ENCODE measurements at places on chromosomes 7 and 10.

DNA sequence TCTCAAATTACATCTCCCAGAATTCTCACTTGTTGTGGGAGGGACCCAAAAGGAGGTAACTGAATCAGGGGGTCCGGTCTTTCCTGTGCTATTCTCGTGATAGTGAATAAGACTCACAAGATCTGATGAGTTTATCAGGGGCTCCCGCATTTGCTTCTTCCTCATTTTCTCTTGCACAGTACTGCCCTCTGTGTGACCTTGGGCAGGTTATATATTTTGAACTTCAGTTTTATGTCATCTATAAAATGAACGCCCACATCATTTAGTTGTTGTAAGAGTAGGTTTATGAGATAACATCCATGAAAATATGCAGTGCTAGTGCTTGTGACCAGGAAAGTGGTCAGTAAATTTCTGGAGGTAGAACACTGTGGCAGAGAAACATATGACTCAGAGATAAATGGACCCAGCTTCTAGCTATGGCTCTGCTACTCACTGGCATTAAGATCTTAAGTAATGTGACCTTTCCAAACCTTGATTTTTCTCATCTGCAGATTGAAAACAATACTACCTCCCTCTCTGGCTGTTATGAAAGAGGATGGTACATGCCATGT lies 44.3 kb downstream of the SCRN1 start:
- no peak for DNase-seq

DNA sequence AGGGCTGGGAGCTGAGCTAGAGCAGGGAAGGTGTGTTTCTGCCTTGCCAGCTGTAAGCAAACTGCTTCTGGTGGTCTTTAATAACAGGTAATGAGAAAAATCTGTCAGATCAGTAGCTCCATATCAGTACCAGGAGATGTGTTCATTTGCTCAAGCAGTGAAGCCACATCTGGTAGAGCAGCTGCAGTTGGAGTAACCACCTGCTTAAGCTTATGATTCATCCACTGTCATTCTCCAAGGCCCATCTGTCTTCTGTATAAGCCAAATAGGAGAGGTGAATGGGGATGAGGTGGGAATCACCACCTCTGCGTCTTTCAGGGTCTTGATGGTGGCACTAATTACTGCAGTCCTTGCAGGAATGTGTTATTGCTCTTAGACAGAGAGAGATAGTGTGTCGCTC lies 18.4 kb upstream of the COBL start:
- DNase-seq = no peak

GRCh38 chr7:99340659-99341058 lies 15.0 kb downstream of the ARPC1A start:
- DNase-seq = no peak

DNA sequence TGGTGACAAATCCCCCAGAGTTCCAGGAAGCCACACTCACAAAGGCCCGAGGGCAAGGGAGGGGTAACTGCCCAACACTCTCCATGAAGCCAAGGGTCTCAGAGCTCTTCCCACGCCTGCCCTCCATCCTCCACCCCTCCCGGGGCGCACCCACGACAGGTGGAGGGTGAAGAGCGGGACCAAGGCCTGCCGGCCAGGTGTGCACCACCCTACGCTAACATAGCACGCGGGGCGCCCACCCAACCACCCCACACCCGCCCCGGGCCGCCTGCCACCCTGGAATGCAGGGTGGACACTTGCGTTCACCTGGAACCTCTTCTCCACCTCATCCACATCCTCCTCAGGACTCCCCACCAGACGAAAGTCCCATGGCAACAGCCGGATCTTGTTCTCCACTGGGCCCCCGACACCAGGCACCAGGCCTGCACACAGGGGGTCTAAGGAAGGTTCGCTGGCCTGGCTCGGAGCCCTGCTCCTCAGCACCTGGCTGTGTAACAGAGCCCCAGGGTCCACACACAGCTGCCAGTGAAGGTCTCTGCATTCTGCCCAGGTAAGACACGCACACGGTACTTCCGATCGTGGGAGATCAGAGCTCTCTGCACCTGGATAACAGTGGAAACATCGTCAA lies 32.7 kb downstream of the MAD1L1 start:
- DNase-seq = no peak

DNA sequence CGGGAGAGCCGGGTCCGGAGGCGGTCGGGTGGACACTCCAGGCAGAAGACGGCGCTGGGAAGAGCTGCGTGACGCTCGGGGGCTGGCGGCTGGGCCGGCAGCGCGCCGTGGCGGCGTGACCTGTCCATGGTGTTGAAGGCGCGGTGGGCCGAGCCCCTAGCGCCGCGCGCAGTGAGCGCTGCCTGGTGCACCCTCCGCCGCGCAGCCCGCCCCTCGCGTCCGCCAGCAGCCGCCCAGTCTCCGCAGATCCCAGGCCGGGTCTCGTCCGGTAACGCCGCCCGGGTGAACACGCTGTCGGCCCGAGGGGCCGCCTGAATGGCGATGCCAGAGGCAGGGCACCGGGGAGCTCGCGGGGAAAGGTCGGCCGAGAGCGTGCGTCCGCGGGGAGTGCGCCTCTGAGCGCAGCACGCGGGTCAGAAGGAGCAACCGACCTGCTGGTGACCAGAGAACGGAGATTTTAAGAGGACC lies 657 bp upstream of the TMEM178B start:
- DNase-seq = peak; percentile 42

DNA sequence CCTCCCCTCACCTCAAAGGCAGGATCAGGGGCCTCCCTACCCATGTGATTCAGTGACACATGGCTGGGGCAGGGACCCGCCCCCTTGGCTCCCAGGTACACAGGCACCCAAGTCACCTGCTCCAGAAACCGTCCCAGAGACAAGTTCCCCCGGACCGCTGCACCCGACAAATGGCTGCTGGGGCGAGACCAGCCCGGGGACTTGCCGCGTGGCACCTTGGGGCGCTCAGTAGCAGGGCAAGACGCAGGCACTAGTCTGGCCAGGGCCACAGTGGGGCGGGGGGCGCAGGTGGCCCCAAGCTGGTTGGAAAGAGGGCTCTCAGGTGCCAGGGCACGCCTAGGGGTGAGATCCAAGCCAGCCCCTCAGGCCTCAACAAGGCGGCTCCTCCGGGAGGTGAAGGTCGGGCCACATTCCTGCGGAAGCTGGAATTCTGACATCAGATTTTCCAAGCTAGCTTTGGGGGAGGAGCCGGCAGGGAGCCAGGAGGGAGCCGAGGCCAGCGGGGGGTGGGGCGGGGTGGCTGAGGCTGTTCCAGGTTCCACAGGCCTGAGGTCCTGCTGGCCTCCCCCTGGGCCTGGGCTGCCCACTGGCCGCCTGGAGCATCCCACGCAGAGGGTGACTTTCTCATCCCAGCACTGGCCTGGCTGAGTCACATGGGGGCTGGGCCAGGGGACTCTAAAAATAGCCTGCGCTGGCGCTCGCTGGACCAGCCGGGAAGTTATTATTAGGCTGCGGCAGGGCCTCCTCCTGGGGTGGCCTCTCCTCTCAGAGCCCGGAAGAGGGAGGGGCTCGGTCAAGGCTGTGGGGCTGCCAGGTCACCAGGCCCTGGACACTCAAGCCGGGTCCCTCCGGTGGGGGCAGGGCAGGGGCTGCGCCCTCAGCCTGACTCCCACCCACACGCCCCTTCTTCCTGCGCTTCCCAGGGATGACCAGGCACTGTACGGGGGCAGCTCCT lies 20.5 kb upstream of the INPP5A start:
- peak; percentile 95 for DNase-seq

DNA sequence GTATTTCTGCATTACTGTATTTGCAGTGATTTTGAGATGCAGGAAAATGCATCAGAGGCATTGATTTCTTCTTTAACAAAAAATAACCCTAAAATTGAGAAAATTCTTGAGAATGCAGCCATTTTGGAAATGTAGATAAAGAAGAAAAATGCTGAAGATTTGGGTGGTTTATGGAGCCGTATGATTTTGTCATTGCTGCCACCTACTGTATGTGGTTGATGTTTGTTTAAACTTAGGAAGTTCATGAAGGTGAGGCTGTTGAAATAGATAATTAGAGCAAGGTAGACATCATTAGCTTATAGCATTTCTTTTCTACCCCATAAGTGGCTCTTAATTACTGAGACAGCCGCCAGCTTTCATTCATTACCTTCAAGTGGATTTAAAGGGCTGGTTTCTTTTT lies 92.1 kb upstream of the SAMD8 start:
- peak; percentile 9 for DNase-seq

GRCh38 chr7:99679032-99679399 lies 780 bp downstream of the CYP3A5 start:
- peak; percentile 7 for DNase-seq

DNA sequence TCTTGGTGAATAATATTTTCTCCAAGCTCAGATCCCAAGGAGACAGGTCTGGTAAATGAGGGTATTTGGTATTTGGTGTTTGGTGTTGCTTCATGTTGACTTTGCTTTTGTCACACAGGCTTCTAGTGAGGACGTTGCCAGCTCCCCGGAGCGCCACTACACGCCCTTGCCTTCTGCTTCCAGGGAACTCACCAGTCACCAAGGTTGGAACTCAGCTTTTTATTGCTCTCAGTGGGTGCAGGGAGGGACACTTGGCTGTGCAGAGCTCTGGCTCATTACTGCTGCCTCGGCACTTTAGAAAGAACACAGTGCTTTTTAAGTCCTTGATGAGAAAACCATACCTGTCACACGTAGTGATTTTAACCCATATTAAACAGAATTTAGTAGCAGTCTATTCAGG lies 892.9 kb downstream of the LRMDA start:
- no peak for DNase-seq

DNA sequence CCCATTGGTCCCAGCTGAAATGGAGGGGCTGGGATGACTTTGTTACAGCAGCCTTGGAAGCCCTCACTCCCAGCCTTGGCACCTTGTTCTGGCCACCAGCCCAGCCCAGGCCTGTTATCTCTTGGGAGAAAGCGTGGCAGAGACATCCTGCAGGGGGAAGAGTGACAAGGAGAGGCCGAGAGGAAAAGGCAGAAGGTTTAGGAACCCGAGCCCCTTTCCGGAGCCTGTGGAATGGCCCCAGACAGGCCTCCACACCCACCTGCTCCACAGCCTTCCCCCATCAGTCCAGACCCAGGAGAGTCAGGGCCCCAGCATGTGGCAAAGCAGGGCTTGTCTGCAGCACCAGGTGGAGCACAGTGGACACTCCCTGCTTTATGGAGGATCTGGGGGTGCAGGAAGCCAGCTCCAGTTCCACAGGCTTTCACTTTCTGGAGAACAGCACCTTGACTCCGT lies 24.1 kb upstream of the TRIM8 start:
- no peak for DNase-seq

DNA sequence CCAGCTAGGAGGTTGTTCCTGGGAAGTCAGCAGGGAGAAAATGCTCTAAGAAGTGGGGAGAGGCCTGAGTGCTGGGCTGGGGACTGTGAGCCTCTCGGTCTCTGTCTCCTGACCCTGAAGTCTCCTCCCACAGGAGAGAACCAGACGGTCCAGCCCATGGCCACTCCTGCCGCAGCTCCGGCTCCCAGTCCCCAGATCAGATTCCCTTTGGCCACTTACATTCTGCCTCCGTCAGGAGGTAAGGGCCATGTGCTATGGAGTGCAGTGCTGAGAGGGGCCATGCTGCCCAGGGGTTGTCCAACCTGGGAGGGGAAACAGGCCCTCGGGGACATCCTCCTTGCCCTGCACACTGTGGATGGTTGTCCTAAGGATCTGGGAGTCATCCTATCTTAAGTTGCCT lies 21.3 kb upstream of the ZNF467 start:
- DNase-seq = no peak

DNA sequence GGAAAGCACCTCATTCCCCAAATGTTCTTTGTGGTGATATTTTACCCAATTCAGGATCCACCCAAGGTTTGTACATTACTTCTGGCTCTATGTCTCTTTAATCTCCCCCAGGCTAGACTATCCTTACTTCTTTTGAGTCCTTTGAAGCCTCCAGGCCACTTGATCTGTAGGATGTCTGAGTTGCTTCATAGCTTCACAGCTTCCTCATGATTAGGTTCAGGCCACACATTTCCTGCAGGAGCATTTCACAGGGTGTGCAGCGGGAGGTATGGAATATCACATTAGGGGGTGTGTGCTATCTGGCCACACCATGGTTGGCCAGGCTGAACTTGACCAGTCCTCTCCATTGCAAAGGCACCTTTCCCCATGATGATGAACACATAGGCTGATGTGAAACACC lies 18.7 kb downstream of the TSPAN15 start:
- no peak for DNase-seq

DNA sequence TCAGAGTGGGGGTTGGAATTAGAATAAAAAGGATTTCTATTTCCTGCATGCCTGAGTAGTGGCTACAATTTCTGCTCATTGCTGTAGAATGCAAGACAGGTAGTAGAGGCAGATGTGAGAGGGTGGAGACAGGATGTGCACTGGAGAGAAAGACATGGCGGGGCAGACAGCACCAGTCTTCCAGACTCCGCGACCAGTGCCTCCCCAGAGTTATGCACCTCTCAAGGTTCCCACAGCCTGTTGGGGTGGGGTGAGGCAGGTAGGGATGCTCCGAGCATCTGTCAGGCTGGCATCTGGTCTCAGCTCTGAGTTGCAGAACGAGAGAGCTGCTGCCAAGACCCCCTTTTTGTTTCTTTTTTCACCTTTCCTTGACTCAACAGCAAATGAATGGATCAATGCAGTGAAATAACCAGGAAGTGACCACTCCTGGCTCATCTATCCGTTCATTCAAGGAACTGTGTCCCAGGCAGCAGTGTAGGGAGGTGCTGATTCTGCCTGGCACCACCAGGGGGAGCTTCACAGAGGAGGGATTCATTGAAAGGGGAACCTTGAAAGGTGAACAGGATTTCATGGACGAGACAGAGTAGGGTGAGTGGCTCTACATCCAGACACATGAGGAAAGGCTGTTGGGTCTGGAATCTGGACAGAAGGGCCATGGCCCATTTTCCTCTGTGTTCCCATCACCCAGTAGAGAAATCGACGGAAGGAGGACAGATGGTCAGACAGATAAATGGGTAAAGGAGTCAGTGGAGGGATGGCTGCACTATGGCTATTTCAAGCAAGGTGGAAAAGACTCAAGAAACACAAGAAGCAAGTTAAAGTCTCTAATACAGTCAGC lies 17.2 kb upstream of the SLC18A3 start:
- peak; percentile 43 for DNase-seq

DNA sequence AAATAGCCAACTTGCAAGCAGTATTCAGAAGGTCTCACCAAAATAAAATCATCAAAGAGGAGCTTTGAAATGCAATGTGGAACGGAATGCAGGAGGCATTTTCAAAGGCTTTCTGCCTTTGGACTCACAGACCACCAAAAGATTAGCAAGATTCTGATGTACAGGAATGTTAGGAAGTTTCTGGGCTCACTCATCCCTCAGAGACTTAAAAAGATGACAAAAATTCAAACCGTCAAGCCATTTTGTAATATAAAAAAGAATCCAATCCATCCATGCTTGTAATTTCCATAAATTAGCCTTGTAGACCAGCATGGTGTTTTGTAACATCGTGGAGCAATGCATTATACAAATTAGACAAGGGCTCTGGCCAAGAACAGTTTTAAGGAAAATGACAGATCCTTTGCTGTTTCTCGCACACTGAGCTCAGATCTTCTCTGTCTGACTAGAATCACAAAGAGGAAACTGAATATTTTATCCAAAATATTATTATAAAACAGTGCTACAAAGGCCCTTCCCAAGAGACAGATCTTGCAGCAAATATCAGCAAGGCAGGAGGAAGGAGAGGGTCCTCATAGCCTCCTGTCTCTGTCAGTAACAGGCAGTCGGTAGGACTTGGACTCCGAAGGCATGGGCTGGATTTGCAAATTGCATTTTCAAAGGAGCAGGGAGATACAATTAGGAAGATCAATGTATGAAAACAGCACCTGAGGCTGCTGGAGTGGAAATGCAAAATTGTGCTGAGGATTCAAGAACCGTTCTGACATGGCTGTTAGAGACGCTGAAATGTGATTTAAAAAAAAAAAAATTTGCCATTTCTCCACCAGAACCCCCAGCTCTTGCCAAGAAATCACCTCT lies 57.4 kb upstream of the NRP1 start:
- no peak for DNase-seq

Measured in kidney capillary endothelial cell (primary cell).